ENCODE measurements at places on chromosomes 4 and X.

DNA sequence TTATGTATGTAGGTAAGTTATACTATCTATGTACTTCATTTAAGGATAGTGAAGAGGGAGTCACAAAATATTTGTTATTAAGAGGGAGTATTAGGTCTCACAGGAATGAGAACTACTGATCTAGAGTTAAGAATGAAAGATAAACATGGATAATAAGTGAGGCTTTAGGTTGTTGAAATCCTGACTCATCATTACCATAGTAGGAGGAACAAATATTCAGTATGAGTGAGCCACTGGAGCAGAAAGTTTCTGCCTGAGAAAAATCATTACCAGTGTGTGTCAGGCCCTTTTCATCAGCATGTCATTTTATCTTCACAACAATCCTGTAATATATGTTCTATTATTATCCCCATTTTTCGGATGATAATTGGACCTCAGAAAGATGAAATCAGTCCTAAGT, 27.2 kb upstream of the IGSF1 start:
- DNase-seq: no peak

GRCh38 chr4:142776026-142776425, 70.1 kb downstream of the INPP4B start:
- DNase-seq: no peak

DNA sequence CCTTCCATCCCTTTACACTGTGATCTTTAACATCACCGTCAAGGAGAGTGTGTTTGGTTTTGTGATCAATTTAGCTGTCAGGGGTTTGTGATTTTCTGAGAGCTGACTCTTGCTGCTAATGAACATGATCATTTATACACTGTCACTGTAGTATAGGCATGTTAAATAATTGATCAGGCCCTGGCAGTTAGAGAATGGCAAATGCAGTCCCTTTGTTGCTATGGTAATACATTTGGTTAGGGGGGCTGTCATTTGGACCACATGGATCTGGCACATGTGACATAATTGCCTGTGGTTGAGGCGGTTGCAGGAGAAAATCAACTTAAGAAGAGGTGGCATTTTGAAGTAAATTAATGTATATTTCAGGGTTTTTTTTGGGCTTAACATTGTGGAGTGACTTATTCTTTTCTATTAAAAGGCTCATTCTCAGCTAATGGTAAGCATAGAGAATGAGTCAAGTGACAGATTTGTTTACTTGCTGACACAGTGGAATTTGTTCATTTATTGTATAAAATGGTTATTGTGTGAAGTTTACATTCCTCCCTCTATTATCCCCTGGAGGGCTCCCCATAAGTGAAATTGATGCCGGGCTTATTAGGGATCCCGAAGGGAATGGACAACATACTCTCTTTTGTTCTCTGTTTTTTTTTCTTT, 114.0 kb downstream of the FHIP1A start:
- no peak for DNase-seq

DNA sequence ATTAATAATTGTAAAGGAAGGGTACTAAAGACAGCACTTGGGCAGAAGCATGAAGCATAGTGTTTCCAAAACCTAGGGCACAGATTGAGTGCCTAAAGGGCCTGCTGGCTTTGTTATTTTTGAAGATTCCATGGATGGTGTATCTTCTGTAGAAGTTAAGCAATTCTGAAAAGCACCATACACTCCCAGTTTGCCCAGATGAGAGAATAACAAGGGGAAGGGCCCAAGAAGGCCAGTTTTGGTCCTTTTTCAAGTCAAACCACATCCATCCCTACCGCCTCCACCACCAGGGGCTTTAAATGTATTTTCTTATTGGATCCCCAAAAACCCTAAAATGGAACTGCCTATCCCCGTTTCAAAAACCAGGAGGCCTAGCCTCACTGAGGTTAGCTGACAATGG, 17.2 kb downstream of the SCARB2 start:
- DNase-seq: no peak

DNA sequence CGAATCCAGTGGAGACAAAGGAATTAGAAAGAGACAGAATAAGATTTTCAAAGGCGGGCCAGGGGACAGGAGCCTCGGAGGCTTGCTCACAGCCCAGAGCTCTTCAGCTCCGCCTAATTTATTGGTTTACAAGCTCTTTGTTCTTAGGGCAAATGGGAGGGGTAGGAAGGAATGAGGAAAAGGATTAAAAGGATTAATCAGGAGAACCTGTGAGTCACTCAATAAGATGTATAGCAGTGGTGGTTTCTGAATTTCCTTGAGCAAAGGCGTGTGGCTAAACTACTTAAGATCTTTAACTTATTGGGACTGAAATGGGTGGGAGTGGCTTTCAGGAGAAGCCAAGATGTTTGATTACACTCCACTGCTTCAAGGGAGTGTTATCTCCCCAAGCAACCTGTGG, 456.0 kb upstream of the SPANXN1 start:
- no peak for DNase-seq

Measured in SW480 (cell line).